ENCODE measurements at places on chromosomes 1 and 21.
A peak's percentile ranks its signal among the peaks of the same experiment; 100 is the strongest.

GRCh38 chr1:209406595-209406994 is 176.9 kb upstream of the CAMK1G start:
- DNase-seq = no peak

DNA sequence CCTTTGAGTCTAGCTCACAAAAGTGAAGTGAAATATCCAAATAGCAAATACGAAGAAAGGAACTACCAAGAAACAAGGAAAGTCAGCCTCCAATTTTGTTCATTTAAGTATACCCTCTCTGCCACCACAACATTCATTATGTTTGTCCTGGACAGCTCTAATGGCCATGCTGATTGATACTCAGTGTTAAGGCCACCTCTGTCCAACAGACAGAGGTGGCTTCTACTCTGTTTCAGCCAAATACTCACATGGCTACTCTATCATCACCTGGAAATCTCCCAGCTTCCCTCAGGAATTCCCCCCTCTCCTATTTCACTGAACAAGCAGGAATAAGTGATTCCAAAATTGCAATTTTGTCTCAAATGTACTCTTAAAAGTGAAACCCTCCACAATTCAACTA is 10.7 kb downstream of the APP start:
- no peak for DNase-seq

GRCh38 chr21:19523061-19523460 is 1119.5 kb upstream of the TMPRSS15 start:
- no peak for DNase-seq

DNA sequence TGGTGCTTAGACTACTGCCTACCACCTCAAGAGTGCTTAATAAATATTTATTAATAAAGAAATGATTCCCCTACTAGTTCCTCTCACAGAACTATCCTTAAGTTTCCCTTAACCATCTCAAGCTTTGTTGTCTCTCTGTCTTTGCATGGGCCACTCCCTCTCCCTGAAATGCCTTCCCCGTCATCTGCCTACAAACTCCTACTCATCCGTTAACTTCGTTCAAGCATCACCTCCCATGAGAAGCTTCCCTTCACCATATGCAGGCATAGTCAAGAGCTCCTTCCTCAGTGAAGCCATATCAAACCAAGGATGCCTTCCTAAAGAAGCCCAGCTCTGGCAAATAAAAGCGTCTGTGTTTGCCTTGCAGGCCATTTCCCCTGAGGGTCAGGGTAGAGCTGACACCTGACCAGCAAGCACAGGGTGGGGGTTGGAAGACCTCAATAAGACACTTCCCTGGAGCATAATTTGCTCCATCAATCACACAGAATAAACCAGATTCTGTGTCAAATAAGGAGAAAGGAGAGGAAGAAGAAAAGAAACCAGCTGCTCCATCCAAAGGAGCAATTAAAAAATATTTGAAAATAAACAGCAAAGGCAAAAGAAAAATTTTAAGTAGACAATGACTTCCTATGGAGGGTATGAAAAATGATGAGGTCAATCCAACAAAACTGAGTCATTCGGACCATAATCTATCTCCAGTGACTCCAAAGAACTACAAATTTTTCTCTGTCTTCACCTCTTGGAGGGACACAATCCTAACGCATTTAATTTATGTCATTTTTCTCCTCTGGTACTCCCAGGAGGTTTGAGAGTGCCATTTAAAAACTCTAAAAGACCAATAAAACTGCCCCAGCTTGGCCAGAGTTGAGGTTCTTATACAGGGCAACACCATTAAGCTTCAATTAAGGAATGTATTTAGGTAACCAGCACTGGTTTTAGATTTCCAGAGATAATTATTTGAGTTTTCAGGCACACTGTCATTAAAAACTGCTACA is 303.6 kb downstream of the KCNH1 start:
- no peak for DNase-seq

DNA sequence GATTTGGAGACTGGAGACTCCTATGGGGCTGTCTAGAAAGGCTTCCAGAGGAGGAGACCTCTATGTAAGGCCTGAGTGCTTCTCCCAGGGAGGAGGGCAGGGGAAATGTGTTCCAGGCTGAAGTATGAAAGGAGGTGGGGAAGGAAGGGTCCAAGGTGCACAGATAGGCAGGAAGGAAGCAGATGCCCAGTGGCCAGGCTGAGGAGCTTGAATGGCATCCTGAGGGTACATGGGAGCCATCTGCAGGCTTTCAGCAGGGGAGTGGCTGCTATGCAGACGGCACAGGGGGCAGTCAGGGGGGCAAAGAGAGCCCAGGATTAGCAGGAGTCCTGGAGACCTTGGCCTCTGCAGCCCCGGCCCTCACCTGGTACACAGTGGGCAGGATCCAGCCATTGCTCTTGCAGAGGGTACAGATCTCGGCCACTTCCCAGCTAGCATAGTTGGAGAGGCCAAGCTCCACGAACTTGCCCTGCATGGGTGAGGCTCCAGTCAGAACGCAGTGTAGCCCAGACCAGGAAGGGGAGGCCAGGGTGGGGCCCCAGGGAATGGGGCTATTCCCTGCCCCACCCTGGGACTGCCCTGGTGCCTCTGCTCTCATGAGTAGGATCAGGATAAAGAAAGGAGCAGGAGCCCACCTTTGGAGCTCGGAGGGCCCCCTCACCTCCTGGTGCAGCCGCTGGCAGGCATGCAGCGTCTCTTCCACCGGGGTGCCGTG is 4.0 kb downstream of the AKR7A2 start:
- DNase-seq = no peak

GRCh38 chr1:101820071-101820470 is 176.7 kb downstream of the OLFM3 start:
- DNase-seq = no peak

DNA sequence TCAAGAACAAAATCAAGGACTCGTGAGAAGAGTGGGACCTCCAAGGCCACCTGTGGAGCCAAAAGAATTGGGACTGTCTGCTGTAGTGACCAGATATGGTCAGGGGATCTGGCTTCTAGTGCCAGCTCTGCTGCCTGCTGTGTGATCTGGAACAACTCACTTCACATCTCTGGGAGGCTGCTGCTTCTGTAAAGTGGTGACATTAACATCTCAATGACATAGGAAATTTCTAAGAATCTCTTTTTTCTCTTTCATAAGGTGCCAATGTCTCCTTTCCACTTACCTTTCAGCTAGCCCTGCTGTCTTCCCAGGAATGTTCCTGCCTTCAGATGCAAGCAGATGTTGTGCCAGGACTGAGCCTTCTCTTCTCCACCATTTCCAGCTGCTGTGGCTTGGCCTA is 5.0 kb upstream of the SRSF4 start:
- DNase-seq = no peak

DNA sequence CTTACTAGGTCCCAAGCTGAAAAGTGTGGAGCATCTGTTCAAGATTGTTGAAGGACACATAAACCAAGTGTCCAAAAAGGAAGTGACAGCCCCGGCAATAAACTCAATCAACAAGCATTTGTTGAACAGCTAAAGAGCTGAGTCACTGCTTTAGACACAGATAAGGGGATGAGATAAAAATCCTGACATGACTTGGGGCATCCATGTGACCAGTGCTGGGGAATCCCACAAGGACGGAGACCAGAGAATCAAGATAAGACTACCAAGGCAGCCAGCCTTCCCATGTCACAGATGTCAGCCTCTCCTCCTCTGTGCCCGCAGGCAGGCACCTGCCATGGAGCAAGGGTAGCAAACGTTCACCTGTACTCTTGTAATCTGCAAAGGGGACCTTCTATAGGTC is 118.6 kb upstream of the KAZN start:
- no peak for DNase-seq

DNA sequence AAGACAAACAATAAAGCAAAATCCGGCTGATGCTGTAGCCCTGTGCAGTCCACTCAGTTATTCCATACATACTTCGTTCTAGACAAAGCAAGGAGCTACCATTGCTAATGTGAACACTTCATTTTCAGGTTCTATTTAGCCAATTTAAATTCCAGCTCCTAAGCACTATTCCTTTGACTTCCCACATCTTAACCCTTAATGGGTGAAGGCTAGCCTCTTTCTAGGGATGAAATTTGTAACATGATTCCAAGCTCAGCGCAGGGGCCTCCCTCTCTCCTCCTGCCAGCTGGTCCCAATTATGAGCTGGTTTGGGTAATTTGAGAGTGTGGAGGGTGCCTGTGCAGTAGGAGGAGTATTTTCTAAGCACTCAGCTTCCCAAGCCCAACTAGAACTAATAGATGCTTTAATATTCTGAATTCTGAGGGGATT is 53.9 kb upstream of the PTGFRN start:
- no peak for DNase-seq

GRCh38 chr1:37497832-37498231 is 16.7 kb downstream of the MEAF6 start:
- DNase-seq = no peak

DNA sequence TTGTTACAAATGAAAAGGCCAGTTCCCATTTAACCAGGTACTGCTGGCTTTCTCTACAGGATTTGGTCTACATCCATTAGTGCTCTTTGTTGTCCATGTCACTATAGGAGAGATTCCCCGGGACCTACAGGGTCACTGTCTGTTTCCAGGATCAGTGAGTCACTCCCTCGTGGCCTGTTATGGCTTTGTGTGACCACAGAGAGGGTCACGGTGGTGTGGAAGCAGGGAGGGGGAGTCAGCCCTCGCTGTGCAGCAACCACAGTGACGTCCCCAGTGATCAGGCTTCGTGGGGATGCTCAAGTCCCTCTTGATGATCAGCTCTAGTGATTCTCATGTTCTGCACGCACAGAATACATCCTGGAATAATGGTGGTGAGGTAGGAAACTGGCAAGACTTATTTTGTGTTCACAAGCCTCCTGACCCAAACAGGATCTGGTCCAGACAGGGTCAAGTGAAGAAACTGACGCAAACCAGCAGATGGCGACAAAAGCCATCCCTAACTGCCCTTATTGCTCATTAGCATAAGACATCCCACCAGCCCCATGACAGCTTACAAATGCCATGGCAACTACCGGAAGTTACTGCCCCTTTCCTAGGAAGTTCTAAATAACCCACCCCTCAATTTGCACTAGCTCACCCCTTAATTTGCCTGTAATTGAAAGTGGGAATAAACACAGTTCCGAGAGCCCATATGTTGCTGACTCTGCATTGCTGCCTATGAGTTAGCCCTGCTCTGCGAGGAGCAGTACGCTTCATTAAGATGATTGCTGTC is 98.5 kb downstream of the DISC1 start:
- peak; percentile 18 for DNase-seq

- no peak for DNase-seq
Observed at GRCh38 chr21:37424396-37424795, 57.8 kb downstream of the DYRK1A start.

GRCh38 chr1:230694991-230695390 is 18.9 kb downstream of the AGT start:
- DNase-seq = no peak

DNA sequence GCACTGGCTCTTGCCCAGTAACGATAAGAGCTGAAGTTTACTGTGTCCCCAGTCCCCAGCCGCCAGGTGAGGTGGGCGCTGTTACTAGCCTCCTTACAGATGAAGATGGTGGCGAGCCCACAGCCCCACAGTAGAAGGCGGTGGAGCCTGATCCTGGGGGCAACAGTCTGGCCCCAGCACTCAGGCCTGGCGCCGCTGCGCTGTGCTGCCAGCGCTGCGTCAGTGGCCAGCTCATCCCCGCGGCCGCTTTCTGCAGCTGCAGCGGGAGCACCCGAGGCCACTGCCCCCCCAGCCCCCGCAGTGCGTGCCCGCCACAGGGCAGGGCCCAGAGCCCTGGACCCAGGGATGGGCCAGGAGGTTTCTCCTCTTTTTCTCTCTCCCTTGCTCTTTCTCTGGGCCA is 13.3 kb downstream of the H6PD start:
- DNase-seq = no peak

DNA sequence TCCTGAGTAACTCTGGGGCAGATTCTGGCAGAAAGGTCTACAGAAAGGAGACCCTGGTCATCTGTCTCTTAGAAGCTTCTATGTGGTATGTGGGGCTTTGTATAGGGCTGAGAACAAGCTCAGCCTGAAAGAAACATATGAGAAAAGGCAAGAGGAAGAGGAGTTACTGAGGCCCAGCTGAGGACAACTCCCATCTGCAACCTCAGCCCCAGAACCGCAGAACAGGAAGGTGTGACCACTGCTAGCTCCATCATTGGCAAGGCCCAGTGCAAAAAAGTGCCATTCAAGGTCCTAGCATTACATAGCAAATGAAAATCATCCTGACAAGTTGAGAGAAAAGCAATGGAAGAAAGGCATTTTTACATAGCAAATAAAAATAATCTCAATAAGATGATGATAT is 503.8 kb downstream of the NPHP4 start:
- no peak for DNase-seq

Measured in stimulated activated CD4-positive, alpha-beta T cell treated with anti-CD3 and anti-CD28 coated beads, Interleukin-12 subunit alpha, Interleukin-12 subunit beta, amount 100 ng/mL, for 48 hours (primary cell).